ENCODE measurements at places on chromosomes 6 and 20.
A peak's percentile ranks its signal among the peaks of the same experiment; 100 is the strongest.

GRCh38 chr6:117449549-117450439 lies 24.1 kb upstream of the ROS1 start:
- peak; percentile 65 for DNase-seq

DNA sequence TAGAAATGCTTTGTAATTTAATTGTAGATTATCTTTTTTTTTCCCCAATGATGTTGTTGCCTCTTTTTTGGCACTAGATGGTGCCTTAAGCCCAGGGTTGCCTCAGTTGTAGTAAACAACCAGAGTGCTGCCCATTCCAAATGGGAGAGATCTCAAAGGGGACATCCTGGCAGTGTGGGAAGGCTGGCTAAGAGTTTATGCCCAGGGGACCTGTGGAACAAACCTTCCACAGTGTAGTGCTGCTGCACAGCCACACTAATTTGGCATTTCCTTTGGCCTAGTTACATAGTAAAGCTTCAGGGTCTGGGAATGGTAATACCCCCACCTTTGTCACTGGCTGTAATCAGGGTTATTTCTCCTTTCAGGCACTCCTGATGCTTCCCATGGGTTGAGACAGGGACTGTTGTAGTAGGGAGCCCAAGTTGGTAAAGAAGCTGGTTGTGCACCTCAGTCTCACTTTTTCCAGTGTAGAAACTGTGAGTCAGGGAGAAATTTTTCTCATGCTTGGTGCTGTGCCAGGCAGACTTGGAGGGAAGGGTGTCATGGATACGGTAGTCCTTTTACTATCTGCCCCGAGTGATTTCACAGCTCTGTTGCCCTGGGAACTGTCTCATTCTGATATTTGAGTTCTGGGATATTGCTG lies 177.8 kb upstream of the ECI2 start:
- DNase-seq = no peak

DNA sequence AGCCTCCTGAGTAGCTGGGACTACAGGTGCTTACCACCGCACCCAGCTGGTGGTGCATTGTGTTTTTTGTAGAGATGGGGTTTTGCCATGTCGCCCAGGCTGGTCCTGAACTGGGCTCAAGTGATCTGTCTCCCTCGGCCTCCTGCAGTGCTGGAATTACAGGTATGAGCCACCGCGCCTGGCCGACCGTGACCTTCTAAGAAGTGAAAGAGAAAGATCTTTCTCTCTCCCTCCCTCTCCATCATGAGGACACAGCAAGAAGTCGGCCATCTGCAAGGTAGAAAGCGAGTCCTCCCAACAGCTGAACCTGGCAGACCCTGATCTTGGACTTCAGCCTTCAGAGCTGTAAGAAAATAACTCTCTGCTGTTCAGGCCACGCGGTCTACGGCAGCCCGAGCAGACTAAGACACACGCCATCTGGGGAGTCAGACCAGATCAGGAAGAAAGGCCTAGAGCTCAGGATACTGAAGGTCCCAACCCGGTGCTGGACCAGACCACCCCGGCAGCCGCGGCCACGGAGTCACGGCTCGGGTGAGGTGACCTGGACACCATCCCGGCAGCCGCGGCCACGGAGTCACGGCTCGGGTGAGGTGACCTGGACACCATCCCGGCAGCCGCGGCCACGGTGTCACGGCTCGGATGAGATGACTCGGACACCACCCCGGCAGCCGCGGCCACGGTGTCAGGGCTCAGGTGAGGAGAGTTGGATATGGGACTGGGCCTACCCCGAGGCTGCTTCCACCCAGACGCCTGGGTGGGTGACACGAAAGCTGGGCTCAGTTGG lies 9.6 kb downstream of the GMEB2 start:
- no peak for DNase-seq

- DNase-seq = no peak
Observed at GRCh38 chr20:34047917-34048316, 54.2 kb downstream of the RALY start.

GRCh38 chr6:148811459-148811858 lies 64.6 kb downstream of the UST start:
- DNase-seq = no peak

GRCh38 chr6:4364711-4365110 lies 229.3 kb upstream of the ECI2 start:
- no peak for DNase-seq

GRCh38 chr6:109714166-109714565 lies 23.1 kb downstream of the FIG4 start:
- no peak for DNase-seq

- DNase-seq = no peak
Observed at GRCh38 chr20:57573894-57574293, 13.0 kb downstream of the PCK1 start.

DNA sequence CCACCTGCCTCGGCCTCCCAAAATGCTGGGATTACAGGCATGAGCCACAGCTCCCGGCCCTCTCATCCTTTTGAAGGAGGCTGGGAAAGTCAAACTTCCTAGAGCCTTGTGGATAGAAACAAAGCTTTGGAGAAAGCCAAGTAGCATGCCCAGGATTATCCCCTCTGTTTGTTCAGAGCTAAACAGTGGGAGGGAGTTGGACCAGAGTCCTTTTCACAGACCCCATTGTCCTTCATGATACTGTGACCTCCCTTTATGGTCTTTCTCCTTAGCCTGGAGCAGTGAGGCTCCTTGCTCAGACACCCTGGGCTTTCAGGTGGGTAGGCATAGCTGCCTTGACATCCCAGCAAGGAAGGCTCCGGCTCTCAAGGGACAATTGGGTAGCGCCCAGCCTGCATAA lies 25.4 kb downstream of the ARFGEF3 start:
- DNase-seq = no peak

DNA sequence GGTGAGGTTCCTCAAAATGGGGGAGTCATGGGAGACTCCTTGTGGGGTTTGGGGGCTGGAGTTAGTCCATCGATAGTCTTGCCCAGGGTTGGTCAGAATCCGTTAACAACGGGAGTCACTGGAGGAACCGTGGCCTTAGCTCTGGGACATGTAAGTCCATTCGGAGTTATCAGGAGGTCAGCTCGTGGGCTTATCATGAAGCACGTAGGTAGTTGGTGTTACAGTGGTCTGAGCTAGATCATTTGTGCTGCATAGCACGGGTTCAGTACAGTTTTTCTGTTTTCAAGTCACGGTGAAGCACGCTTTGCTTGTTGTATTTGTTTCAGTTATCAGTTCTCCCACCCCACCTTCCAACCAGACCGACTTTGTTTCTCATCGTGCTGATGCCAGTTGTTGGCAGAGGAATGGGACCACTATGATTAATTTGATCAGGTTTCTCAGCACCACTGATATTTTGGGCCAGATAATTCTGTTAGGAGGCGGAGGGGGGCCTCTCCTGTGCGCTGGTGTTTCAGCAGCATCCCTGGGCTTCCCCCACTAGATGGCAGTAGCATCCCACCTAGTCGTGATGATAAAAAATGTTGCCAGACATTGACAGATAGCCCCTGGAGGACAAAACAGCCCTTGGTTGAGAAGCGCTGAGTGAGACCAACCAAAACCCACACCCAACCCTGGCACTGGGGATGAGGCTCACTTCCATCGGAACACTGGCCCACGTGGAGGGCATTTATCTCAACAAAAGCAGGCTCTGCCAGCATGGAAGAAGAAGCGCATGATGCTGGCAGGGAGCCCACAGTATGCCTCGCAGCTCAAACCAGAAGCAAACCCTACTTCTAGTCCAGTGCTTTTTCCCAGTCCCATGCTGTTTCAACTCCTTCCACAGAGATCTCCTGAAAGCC lies 2.2 kb upstream of the APMAP start:
- DNase-seq = peak; percentile 87

- DNase-seq = no peak
Observed at GRCh38 chr6:4640139-4640538, 136.1 kb upstream of the CDYL start.

- no peak for DNase-seq
Observed at GRCh38 chr6:95143408-95144180, 433.7 kb upstream of the MANEA start.

- DNase-seq = peak; percentile 54
Observed at GRCh38 chr20:33653218-33653899, 8.8 kb upstream of the C20orf144 start.

GRCh38 chr6:166693880-166694279 lies 66.8 kb upstream of the RPS6KA2 start:
- DNase-seq = no peak

GRCh38 chr6:79841577-79842375 lies 105.6 kb downstream of the ELOVL4 start:
- peak; percentile 8 for DNase-seq

Data from activated CD4-positive, alpha-beta T cell treated with anti-CD3 and anti-CD28 coated beads for 48 hours (primary cell).